Spleen (tissue), 13 donors: ENCODE measurements at places on chromosomes 3 and 15. TPM values are rescaled to one million over a fixed set of nuclear protein-coding genes. Genes with fewer than 3 reads are reported as not detected.

DNA sequence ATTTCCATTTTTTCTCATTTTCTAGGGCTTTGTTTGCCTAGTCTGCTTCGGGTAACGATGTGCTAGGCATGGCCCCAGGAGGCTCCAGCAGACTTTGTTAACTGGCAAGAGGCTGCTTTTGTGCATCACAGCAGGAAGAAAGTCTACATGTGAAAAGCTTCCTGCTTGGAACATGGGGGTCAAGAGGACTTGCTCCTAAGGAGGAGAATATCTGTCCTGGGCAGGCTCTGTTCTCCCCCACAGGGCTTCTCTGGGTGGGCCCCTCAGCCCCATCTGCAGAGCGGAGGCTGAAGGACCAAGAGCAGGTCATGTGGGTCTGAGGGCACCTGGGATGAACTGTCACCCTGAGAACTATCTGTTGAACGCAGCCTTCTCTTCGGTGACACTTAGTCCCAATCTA is 94.7 kb downstream of the CCNL1 start:
- DNase-seq: peak; percentile 37

DNA sequence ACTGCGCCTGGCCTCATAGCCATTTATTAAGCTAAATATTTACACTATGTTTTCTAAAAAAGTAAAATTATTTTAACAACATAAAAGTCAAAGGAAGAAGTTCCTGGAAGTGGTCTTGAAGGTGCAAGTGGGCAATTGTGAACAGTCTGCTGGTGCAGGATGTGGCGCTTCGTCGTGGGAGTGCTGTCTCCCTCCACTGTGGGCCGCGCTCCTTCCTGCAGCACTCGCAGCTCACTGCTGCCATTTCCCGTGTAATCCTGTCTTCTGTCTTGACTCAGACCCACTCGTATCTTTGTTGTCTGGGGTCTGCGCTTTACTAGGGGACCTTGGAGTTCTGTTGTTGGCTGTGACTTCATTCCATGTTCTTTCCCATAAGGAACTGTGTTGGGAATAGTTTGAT is 56.3 kb downstream of the APBA2 start:
- DNase-seq: peak; percentile 87

DNA sequence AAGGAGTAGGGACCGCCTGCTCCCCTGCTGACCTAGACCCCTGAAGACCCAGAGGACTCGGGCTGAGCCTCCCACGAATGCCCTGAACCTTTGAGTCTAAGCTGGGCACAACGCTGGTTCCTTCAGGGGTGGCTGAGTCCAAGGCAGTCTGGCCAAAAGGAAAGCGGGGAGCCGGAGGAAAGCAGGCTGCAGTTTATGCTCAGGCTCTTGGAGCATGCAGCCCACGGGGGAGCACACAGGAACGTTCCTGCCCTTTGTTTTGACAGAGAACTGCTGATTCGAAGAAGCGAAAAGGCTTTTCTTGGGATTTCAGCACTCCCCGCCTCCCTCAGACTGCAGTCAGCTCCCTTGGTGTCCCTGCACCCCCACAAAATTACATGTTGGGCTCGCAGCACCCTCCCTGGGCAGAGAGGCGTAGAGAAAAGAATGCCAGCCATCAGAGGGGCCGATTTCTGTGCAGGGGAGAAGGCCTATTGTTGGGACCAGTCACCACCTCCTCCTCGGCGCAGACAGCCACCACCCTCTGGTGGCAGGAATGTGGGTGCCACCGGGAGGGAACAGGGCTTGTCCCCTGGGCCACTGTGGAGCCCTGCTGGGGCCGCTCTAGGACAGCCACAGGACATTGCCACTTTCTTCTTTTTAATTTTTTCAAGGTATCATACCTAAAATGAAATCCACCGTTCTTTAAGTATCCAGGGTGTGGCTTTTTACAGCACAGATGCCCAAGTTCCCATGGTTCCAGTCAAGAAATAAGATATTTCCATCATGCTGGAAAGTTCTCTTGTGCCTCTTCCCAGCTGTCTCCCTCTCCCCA is 72.2 kb downstream of the SMAD6 start:
- peak; percentile 88 for DNase-seq

GRCh38 chr3:194203482-194204041 is 67.6 kb downstream of the HES1 start:
- no peak for DNase-seq

GRCh38 chr3:184289426-184289938 is 9.6 kb upstream of the PSMD2 start:
- no peak for DNase-seq

DNA sequence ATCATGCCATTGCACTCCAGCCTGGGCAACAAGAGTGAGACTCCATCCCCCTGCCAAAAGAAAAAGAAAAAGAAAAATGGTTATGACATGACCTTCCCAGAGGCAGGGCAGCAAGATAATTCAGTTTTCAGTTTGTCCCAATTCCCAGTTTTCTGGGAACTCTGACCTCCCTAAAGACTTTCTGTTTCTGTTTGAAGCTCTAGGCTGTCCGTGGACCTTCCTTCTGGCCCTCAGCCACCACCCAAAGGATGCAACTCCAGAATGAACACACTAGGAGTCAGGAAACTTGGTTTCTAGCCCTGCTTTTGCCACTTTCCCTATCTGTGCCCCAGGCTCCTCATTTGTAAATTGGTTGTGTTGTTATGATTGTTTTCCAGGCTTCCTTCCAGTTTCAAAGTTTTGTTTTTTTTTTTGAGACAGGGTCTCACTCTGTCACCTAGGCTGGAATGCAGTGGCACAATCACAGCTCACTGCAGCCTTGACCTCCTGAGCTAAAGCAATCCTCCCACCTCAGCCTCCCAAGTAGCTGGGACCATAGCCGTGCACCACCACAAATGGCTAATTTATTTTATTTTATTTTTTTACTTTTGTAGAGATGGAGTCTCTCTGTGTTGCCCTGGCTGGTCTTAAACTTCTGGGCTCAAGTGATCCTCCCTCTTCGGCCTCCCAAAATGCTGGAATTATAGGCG is 68.6 kb downstream of the CDC25A start:
- DNase-seq: no peak

- DNase-seq: no peak
Measured at GRCh38 chr15:39665629-39666250, 84.9 kb downstream of the THBS1 start.

DNA sequence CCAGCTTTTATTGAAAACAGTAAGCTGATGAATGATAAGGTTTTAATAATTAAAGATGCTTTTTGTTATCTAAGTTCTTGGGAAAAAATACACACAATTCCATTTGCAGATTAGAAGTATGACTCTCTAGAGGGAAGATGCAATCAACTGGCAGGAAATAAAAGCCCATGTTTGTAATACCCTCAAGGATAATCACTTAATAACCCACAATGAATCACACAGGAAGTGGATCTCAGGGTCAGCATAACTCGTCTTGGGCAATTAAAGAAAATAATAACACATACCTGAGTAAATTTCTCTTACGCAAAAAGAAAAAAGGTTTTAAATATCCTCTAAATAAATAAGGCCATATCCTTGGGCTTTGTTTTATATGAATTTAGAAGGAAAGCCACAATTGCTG is 9.4 kb upstream of the EID1 start:
- DNase-seq: no peak

GRCh38 chr3:38662544-38662943 is 13.1 kb upstream of the SCN5A start:
- no peak for DNase-seq

DNA sequence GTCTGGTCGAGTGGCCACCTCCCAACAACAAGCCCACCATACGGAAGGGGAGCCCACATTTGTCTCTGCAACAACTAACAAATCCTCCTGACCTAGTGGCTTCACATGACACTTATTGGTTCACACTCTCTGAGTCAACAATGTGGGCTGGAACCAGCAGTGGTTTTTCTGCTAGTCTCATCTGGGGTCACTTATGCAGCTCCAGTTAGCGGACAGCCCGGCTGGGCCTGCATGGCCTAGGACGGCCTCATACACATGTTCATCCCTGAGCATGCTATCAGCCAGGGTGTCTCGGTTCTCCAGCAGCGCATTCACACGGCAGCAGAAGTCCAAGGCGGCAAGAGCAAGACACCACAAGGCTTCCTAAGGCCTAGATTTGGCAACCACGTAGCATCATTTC is 281.7 kb downstream of the XXYLT1 start:
- DNase-seq: no peak

DNA sequence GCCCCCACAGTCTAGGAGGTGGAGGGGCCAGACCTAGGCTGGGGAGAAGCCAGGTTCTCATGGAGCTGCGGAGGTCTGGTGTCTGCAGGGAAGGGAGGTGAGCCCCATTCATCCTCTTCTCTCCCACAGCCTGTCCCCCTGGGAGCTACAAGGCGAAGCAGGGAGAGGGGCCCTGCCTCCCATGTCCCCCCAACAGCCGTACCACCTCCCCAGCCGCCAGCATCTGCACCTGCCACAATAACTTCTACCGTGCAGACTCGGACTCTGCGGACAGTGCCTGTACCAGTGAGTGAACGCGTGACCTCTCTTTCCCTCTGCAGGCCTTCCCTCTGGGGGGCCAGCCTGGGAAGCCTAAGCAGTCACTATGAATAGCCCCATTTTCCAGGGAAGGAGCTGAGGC is 14.1 kb downstream of the EPHB3 start:
- DNase-seq: no peak

DNA sequence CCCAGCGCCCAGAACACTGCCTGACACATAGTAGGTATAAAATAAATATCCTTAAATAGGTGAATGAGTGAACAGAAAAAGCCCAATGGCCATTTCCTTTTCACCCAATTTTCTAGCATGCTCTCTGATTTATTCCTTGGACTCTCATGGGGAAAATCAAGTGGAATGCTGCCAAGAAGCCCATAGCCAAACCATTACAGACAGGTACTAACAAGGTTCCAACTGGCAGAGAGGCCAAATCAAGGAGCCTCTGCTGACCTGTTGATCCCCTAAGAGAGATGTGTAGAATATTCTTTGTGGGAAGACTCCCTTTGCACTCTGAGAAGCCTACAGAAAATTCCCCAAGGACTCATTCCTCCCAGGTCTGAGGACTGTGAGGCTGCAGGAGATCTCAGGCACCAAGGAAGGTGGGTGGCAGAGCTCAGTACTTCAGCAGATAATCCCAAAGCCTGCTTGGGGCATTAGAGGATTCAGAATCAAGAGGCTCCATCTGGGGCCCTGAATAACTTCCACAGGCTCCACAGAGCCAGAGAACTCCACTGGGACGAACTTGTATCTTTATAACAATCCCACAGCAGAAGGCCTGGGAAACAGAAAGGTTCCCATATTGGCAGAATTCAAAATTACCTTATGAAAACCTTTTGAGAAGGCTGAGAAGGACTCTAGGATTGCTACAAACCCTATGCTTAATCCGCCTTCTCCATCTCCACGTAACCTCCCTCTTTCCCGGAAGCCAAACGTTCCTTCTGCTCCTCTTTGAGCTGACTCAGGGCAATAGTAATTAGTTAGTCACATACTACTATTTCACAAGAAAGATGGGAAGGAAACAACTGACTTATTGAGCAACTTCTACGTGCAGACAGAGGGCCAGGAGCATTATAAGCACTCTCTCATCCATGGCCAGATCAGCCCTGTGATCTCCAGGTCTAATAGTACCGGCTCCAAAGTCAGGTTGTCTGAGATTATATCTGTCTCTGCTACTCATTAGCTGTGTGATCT is 34.5 kb downstream of the PRICKLE2 start:
- DNase-seq: no peak

DNA sequence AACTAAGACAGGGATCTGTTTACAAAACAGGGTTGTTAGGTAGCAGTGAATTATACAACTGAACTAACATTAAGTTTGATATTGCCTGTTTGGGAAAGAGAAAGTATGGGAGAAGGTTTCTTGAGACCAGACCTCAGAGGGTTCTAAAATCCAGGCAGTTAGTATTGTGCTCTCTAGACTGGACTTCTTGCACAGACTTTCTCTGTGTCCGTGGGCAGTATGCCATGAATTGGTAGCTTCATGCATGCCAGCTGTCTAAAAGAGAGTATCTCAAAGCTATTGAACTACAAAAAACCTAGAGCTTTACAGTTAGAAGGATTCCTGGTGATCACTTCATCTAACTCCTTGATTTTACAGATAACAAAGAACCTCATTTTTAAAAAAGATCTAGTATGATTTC is 12.5 kb downstream of the SAMD7 start:
- no peak for DNase-seq

DNA sequence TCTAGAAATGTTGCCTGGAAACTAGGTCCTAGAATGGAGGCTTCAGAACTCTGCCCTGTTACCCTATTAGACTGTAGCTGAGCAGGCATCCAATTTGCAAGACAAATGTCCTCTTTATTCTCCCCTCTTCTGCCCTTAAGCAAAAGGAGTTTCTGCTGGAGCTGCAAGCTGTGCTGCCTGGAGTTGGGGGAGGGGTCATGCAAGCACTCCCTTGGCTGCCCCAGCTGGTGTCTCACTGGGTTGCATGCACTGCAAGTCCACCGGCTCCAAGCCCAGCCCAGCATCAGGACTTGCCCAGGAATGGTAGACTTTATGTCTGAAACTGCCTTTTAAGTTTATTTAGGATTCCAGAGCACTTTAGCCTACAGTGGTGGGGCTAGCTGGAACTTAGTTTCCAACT is 15.7 kb upstream of the RBP2 start:
- DNase-seq: no peak

DNA sequence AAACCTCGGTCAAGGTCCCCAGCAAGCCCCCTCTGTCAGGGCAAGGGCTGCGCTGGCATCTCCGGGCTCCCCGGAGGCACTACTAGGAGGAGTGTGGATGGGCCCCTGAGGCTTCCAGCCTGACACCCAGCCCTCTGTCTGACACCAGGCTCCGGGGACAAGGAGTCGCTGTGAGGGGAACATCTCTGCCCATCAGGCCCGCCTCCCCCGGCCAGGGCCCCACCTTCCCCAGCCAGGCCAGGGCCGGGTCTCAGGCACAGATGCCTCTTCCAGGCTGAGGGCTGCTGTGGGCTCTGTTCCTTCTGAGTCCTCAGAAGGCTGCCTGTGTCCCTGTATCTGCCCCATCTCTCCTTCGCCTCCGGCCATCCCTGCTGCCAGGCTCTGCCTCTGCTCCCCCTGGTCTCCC is 15.8 kb downstream of the CSPG4 start:
- no peak for DNase-seq

DNA sequence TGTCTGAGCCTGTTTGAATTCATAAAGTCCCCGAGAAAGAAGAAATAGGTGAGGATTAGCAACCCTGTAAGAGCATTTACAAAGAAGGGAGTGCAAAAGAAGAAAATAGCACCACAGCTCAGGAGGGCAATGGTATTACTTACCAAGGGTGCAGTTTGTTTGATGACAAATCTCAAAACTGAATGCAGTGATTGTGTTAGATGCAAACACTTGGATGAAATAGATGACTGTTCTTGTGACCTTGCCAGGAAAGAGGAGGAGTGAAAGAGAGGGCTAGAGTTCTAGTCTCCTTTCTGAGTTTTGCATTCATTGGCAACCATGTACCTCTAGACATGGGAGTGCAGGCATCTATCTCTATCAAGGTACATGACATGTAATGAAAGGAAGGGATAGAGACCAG is 1030.8 kb upstream of the CFAP20DC start:
- DNase-seq: no peak

Gene ELP6
- polyA plus RNA-seq: 24.8 TPM

Gene SLC28A2
- polyA plus RNA-seq: not detected

Gene OR5H14
- not detected for polyA plus RNA-seq

Gene LTK
- polyA plus RNA-seq: 0.93 TPM

Gene ATP13A5
- not detected for polyA plus RNA-seq

Gene SECISBP2L
- 5.9 TPM for polyA plus RNA-seq

Gene PLIN1
- polyA plus RNA-seq: 1.0 TPM

Gene PAQR9
- polyA plus RNA-seq: not detected

Gene DNASE1L3
- 102 TPM for polyA plus RNA-seq

Gene LMLN
- polyA plus RNA-seq: 0.52 TPM

Gene MELTF
- polyA plus RNA-seq: 0.77 TPM

Gene CCR3
- 0.10 TPM for polyA plus RNA-seq
